ENCODE measurements at places on chromosomes 16 and 17. TPM values are rescaled to one million over a fixed set of nuclear protein-coding genes. Genes with fewer than 3 reads are reported as not detected.
A peak's percentile ranks its signal among the peaks of the same experiment; 100 is the strongest.

GRCh38 chr16:3311496-3311895 lies 6.2 kb downstream of the ZNF75A start:
- DNase-seq, result no peak

The KRT38 gene
- not detected for total RNA-seq

The HS3ST3A1 gene
- 4.2 TPM for total RNA-seq

DNA sequence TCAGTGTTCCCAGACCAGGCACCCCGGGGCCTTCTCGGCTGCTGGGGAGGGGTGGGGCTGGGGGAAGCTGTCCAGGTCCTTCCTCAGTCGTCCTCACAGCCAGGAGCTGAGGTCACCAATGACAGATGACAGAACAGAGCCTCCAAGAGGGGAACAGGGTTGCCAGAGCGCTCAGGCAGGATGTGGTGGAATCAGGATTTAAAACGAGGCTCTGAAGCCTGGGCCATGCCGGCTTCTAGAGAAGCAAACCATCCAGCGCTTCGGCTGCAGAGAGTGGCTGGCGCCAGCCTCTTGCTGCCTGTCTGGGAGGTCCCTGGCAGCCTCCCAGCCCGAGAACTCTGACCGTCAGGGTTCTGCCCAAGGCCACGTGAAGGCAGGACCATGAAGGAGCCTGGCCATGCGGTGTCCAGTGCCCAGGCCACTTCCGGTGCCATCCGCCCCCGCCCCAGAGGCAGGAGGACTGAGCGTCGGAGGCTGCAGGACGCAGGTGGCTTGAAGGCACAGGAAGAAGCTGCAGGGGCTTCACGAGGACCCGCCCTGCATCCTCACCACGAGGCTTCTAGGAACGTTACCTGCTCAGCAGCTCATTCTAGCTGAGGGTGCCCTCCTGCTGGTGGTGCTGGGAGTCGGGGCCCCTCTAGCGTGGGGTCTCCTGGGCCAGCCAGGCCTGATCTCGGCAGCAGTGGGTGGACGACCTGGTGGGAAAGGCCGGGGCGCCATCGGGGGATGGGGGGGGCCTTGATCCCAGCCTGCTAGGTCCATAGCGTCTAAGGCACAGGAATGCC lies 78.5 kb downstream of the KLHDC4 start:
- DNase-seq, result no peak

DNA sequence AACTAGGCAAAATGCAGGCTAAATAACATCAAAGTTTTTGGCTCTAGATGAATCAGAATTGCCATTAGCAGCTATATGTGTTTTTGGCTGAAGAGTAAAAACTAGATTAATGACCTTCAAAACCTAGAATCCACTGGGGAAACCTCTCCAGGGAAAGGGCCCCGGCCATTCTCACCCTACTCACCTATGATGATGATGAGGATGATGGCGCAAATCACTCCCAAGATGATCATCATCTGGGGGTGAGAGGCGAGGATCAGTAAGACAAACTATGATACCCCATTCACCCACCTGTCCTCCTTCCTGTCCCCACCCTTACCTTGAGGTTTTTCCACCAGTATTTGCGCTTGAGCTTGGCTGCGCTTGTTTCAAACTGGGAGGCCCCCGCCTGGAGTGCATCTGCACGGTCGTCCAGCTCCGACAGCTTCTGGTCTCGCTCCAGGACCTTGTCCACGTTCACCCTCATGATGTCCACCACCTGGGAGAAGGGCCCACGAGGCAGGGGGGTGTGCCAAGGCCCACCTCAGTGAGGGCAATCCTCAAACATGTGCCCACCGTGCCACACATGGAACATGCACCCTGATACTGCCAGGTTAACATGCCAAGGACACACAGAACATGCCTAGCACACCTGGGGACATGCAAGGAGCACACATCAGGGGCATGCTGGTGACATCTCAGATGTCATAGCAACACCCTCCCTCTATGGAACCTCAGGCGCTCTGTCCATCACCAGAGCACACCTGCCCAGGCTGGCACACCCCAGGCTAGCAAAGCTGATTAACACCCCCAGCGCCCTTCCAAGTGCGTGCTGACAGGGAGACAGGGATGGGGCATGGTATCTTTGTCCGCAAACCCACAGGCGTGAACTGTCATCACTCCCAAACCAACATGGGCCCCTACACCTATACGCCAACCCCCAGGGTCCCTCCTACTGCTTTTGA lies 1.2 kb downstream of the VAMP2 start:
- peak; percentile 31 for DNase-seq

GRCh38 chr17:41734139-41734948 lies at the start of gene HAP1:
Gene HAP1, minus strand, starts transcription at chr17:41734643. Its CDS starts 9 bp downstream, at chr17:41734634.
- no peak for DNase-seq

The MMP28 gene
- 0.64 TPM for total RNA-seq

The EVI2B gene
- total RNA-seq, result 176 TPM

- DNase-seq, result no peak
These were observed 1.5 kb upstream of the KRTAP3-1 start for GRCh38 chr17:41010441-41010840.

Measured in CD4-positive, alpha-beta memory T cell (primary cell).